ENCODE measurements at places on chromosomes 4 and X.

GRCh38 chrX:103475381-103475780 lies 43.9 kb downstream of the RAB40A start:
- no peak for DNase-seq

DNA sequence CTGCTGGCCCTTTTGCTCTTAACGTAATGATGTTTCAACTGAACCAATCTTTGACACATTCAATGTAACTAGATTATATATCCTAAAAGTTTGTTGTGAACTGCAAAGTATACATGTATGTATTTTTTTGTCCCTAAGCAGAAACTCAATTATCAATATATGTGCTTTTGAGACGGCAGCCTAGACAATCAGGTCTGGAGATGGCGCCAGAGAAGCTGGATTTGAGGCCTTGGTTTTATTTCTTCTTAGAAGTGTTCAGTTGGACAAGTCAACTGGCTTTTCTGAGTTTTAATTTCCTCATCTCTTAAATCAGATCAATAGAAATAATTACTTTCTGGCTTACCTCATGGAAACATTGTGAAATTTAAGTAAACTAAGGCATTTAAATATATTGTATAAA lies 62.5 kb downstream of the DCAF8L1 start:
- no peak for DNase-seq

GRCh38 chrX:21990832-21991231 lies 41.3 kb upstream of the PHEX start:
- DNase-seq, result no peak

- DNase-seq, result no peak
These were observed 436.5 kb upstream of the FRG1 start for GRCh38 chr4:189504220-189504619.

- no peak for DNase-seq
These were observed 558.7 kb downstream of the SPRY1 start for GRCh38 chr4:123955167-123955800.

Data from esophagus squamous epithelium (tissue), 5 donors.